ENCODE measurements at places on chromosomes 6 and 20. TPM values are rescaled to one million over a fixed set of nuclear protein-coding genes. Genes with fewer than 3 reads are reported as not detected.

The RNF217 gene
- 0.41 TPM for polyA plus RNA-seq

DNA sequence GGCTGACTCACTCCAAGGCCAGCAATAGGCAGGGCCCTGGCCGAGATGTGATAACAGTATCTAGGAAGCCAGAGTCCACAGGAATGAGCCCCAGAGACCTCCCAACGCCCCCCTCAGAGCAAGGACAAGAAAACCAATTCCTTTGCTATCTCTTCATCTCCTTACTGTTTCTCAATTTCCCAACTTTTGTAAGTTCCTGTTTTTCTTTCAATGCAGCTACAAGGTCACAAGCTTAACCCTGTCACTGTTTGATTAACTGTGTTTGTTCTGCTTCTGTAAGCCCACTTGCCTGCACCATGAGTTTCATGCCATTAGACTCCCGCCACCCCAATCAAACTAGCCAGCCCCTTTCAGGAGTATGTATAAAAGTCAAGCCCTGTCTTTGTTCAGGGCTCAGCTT, 3.5 kb downstream of the FKBP1C start:
- no peak for DNase-seq

- no peak for DNase-seq
Measured at GRCh38 chr20:53652859-53653517, 59.3 kb upstream of the ZNF217 start.

DNA sequence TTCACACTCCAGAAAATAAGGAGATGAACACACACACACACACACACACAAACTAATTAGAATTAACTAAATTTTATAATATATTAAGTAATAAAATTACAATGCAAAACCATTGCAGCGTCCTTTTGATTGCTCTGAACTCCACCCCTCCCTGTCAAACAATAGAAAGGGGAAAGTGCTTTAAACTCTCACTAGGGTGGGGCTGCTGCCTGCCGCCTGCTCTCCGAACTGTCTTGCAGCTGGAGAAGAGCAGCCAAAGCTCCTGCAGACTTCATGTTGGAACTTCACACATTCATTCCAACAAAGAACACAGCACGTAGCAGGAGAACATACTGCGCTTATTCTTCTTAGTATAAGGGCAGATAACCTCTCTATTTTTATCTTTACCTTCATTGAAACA, 83.2 kb downstream of the GCLC start:
- DNase-seq: no peak

DNA sequence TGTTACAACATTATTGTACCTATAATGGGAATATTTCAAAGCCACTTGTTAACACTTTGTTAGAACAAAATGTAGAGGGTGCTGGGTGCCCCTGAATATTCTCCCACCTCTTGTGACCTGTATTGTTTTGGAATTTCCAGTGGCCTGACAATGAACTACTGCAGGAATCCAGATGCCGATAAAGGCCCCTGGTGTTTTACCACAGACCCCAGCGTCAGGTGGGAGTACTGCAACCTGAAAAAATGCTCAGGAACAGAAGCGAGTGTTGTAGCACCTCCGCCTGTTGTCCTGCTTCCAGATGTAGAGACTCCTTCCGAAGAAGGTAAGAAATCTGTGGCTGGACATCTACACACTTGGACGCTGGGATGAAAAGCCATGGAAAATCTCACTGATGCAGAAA, 28.9 kb downstream of the PLG start:
- no peak for DNase-seq

The SLC22A16 gene
- polyA plus RNA-seq: 0.53 TPM

GRCh38 chr6:96195272-96195671, 179.5 kb downstream of the FUT9 start:
- no peak for DNase-seq

The TAGAP gene
- 0.14 TPM for polyA plus RNA-seq

GRCh38 chr6:43932259-43933147, 162.5 kb downstream of the VEGFA start:
- DNase-seq: no peak

DNA sequence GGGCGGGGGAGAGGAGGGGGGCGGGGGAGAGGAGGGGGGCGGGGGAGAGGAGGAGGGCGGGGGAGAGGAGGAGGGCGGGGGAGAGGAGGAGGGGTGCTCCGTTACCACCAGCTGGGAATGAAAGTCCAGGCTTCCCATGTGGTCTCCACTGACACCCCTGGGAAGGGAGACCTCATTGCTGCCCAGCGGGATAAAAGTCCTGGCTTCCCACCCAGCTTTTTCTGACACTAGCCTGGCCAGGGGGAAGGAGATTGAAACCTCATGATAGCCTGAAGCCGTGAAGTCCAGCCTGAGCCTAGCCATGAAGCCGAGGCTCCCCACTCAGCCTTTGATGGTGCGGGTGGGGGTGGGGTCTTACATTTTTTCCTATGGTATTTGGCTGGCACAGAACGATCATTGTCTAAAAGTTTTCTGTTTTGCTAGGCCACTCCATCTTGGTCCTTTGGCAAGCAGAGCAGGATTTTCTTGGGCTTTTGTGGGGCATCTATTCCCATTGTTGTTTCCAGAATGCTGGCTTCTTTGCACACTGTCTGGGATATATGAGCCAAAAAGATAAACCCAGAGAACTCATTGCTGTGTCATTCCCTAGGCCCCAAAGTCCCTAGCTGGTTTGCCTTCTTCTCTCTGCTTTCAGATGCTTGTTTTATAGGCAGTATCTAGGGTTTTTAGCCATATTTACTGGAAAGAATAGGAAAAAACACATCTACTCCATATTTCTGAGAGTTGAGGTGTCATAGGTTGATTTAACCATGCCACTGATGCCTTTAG, 67.9 kb upstream of the RNF24 start:
- no peak for DNase-seq

- no peak for DNase-seq
Measured at GRCh38 chr6:105880030-105880492, 206.1 kb upstream of the PRDM1 start.

- no peak for DNase-seq
Measured at GRCh38 chr6:152727507-152727906, 23.1 kb upstream of the VIP start.

The CLDN20 gene
- not detected for polyA plus RNA-seq

- DNase-seq: no peak
Measured at GRCh38 chr6:167856999-167857660, 30.4 kb downstream of the AFDN start.

- peak; percentile 31 for DNase-seq
Measured at GRCh38 chr6:1336246-1336843, 24.4 kb downstream of the FOXQ1 start.

- DNase-seq: no peak
Measured at GRCh38 chr6:133992992-133993680, 40.1 kb downstream of the TBPL1 start.

- no peak for DNase-seq
Measured at GRCh38 chr20:47600967-47601547, 99.4 kb downstream of the NCOA3 start.
